ENCODE measurements at places on chromosomes 12 and 14.
A peak's percentile ranks its signal among the peaks of the same experiment; 100 is the strongest.

DNA sequence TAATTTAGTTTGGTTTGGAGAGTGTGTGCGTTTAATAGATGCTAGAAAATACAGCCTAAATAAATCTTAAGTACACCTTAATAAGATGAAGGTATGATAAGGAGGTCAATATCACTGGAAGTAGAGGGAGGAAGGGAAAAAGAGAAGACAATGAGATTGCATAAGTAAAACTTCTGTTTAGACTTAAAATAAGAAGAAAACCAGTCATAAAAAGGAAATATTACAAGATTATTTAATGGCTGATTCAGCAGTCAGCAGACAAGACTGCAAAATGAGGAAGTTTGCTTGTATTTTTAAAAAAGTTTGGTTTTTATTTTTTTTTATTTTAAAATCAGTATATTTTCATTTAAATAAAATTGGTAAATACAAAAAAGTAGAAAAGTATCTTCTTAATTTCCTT, 3.2 kb downstream of the SLC38A6 start:
- DNase-seq = no peak

DNA sequence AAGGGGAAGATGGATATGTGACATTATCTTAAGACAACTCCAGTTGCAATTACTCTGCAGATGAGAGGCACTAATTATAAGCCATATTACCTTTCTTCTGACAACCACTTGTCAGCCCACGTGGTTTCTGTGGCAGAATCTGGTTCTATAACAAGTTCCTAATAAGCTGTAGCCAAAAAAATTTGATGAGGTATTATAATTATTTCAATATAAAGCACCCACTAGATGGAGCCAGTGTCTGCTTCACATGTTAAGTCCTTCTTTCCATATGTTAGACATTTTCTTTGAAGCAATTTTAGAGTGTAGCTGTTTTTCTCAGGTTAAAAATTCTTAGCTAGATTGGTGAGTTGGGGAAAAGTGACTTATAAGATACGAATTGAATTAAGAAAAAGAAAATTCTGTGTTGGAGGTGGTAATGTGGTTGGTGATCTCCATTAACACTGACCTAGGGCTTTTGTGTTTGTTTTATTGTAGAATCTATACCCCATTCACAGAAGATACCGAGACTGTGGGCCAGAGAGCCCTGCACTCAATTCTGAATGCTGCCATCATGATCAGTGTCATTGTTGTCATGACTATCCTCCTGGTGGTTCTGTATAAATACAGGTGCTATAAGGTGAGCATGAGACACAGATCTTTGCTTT, 36.9 kb downstream of the PSEN1 start:
- no peak for DNase-seq

DNA sequence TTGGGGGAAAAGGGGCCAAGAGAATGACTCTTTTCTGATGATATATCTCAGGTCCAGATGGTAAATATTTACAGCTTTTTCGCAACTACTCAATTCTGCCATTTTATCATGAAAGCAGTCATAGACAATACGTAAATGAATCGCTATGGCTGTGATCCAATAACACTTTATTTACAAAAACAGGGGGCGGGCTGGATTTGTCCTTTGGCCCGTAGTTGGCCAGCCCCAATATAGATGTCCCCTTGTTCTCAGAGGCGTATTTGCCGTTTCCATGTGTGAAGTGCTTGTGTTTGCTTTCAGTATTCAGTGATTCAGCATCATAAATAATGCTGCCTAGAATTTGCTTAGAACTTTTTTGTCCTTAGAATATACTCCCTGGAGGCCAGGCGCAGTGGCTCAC, 77.2 kb downstream of the CCDC92 start:
- no peak for DNase-seq

DNA sequence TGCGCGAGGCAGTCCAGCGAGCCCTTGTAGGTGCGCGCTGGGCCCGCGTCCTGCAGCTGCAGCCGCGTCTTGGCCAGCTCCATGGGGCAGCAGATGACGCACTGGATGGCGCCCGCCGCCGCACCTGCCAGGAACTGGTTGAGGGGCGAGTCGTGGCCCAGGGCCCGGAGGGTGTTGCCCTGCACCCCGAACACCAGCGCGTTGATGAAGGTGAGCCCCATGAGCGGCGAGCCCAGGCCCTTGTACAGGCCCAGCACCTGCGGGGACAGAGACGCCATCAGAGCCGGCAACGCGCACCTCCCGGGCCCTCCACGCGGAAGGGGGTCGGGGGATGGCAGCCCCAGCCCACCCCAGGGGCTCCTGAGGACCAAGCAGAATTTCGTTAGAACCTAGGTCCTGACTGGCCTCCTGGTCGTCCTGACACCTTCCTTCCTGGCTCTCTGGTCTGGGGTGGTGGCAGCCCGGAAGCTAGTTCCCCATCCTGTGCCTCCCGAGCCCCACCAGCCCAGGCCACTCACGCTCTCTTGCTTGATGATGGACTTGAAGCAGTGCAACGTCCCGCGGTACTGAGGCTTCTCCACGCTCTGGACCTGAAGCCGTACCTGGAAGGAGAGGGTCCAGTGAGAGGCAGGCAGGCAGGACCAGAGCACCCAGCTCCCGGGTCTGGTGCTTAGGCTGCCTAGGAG, 13.3 kb downstream of the SLC25A29 start:
- no peak for DNase-seq

GRCh38 chr12:39301422-39301821, 141.5 kb downstream of the KIF21A start:
- DNase-seq = no peak

DNA sequence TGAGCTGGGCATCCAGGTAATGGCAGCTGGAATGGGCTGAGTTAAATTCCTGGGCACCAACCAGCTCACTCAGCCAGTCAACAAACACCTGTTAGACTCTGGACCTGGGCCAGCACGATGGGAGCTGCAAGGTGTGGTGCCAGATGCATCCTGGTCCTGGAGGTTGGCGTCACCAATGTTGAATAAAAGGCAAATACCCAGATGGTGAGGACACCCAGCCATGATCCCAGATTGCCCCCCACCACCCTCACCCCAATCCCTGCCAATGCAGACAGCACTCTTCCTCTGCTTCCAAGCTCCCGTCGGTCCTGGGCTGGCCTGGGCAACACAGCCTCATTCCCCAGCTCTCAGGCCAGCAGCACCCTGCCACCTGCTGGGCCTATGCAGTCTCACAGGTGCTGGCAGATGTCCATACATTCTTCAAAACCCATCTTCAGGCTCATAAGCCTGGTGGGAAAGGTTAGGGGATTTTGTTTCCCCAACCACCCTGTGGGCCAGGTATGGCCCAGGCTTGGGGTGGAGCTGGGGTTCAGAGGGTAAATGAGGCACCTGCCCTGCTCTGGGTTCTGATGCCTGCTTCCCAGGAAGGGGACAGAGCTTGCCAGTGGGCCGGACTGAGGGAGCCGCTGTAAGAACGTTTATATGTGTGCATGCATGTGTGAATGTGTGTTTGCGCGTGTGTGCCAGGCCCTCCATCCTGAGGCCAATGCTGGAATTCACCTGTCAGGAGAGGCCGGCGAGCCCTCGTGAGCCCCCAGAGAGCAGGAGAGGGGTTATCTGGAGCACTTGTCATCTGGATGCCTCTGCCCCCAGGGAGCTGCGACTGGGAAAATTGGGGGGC, 58.0 kb downstream of the LGMN start:
- peak; percentile 8 for DNase-seq

GRCh38 chr12:123336530-123336929, 28.1 kb downstream of the SBNO1 start:
- no peak for DNase-seq

- DNase-seq = no peak
These were observed 33.6 kb downstream of the PRORP start for GRCh38 chr14:35155962-35156361.

DNA sequence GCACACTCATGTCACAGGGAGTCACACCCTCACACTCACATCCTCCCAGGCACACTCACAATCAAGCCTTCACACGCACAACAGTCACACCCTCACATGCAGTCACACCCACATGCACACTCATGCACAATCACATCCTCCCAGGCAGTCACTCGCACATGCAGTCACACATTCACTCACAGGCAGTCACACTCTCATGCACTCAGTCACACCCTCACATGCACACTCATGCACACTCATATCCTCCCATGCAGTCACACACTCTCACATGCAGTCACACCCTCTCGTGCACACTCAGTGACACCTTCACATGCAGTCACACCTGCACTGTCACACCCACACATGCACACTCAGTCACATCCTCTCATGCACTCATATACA, 12.3 kb downstream of the TMEM179 start:
- no peak for DNase-seq

DNA sequence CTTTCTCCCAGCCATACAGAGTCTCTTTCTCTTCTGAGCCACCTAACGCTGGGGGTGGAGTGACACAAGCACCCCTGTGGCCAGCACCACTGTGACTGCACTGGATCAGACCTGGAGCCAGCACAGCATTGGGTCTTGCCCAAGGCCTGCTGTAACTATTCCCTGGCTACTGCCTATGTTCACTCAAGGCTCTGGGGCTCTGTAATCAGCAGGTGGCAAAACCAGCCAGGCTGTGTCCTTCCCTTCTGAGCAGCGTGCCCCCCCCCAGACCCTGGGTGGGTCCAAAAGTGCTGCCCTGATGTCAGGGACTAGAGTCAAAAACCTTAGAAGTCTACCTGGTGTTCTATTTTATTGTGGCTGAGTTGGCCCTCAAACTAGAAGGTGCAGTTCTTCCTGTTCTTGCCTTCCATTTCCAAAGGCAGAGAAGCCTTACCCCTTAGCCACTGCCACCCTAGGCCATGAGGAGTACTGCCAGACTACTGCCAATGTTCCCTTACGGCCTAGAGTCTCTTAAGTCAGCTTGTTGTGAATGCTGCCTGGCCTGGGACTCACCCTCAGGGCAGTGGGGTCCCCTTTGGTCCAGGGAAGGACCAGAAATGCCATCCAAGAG, 49.9 kb downstream of the PELI2 start:
- DNase-seq = no peak

DNA sequence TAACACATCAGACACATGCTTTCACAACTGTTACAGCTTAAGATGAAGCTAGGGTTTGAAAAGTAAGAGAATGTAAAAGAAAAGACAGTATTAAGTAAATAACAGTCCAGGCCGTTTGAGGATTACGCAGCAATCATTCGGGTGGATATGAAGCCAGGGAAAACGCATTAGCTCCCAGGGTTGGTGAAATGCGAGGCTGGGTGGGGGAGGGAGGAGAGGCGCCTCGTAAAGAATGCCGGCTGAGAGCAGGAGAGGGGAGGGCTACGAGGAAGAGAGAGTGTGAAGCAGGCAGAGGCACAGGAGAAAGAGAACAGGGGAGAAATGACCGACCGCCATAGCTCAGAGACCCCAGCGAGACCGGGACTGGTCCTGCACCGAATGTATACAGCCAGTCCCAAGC, 73.0 kb downstream of the IQSEC3 start:
- DNase-seq = no peak

- DNase-seq = no peak
These were observed 21.9 kb downstream of the RNFT2 start for GRCh38 chr12:116759783-116760621.
